ENCODE measurements at places on chromosomes 11 and 22. TPM values are rescaled to one million over a fixed set of nuclear protein-coding genes. Genes with fewer than 3 reads are reported as not detected.

DNA sequence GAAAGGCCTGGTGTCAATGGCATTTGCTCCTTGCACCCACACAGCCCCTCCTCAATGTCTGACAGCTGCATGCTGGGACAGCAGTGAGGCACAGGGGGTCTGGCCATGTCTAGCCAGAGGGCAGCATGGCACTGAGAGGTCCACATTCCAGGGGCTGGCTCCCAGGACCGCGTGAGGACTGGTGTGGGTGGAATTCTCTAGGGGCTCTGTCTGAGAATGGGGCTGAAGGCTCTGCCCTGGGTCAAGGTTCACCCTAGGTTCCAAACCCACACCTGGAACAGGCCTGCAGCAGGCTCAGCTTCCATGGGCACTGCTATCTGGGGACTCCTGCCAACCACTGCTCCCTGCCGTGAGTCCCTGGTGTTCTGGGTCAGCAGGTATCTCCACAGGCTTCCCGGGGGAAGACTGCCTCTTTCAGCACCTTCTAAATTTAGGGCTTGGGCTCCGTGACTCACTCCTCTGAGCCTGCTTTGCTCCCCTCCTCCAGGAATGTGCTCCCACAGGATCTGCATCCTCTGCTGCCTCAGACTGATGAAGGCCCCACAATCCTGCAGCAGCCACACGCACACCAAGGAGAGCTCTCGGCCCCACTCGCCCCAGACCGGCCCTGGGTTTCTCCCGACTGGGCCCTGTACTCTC lies 4.2 kb downstream of the STARD10 start:
- no peak for DNase-seq

Gene RTN4RL2
- 0.16 TPM for total RNA-seq

- peak; percentile 26 for DNase-seq
These were observed 41.8 kb upstream of the AMPD3 start for GRCh38 chr11:10413268-10413667.

DNA sequence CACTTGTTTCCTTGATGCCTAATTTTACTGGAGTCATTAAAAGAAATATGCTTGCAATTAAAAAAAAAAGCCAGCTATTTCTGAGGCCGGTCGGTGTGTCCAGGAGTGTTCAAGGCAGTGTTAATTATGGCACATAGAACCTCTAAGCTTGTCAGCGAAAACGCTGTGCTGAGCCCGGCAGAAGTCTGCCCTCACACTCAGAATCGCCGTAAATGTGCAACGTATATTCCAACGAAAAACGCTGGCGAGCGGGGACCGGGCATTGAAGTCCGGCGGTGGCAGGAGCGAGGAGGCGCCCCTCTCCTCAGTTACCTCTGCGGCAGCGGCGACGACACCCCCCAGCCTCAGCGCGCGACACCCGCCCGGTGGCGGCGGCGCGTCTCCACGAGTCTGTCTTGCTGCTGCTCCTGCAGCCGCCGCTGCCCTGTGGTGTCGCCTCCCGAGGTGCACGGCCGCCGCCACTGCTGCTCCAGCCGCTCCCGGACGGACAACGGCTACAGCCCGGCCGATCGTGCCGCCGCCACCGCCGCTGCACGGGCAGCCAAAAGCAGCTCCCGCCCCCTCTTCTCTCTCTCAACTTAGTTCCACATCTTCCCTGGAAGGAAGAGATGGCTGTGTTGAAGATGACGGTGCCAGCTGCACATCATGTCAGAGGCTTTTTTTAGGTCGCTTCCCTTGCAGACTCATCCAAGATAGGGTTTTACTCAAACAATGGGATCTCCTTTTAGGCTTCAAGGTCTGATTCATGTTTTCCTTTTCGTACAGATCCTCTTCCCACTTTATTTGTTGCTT lies 56.0 kb downstream of the JAM3 start:
- DNase-seq, result no peak

GRCh38 chr11:47616726-47617416 lies 22.7 kb upstream of the C1QTNF4 start:
- no peak for DNase-seq

GRCh38 chr11:112000703-112001102 lies 24.5 kb upstream of the DLAT start:
- no peak for DNase-seq

- no peak for DNase-seq
These were observed 129.7 kb upstream of the LDLRAD3 start for GRCh38 chr11:35814081-35814695.

GRCh38 chr11:77776455-77776854 lies 44.1 kb downstream of the RSF1 start:
- no peak for DNase-seq

- no peak for DNase-seq
These were observed 144.8 kb downstream of the WNT7B start for GRCh38 chr22:45832180-45832579.

Gene SAMM50
- total RNA-seq, result 24.9 TPM
